Muscle of arm (tissue), 14 donors: ENCODE measurements at places on chromosomes 4 and X. TPM values are rescaled to one million over a fixed set of nuclear protein-coding genes. Genes with fewer than 3 reads are reported as not detected.

TMEM156 gene
- polyA plus RNA-seq, result 0.15 TPM

DNA sequence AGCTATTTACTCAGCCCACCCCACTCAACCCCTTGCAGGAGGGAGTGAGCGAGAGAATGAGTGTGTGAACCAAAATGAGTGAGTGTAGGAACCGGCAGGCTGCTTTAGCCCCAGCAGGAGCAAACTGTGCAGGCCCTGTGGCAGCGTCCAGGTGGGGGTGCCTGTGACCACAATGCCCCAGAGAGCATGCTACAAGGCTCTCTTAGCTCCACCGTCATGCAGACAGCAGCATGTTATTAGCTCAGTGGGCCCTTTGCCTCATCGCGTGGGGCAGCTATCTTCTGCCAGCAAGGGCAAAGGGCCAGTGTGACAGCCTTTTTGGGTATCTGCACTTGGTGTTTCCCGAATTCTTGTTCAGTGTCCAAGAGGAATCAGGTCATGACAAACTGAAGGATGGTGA, 271.3 kb downstream of the GPM6A start:
- no peak for DNase-seq

DNA sequence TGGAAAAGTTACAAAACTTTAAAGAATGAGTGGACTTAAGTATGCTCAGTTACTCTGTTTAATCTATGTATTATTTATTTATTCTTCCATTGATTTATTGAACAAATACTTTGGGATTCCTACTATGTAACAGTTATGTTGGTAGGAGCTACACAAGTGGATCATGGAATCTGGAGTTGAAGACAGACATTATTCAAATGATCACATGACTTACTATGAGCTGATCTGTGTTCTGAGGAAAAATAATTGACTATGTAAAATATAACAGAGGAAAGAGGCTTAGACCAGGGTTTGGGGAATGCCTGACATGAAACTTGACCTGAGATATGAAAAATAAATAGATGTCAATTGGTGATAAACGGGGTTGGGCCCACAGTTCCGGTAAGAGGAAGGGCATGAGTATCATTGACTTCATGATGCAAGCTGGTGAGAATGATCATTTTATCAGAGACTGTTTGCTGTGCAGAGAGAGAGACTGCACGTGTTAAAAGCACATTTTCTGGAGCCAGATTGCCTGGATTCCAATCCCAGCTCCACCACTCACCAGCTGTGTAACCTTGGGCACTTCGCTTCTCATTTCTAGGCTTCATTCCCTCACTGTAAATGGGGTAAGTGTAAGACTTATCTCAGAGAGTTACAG, 179.0 kb downstream of the SPCS3 start:
- no peak for DNase-seq

DNA sequence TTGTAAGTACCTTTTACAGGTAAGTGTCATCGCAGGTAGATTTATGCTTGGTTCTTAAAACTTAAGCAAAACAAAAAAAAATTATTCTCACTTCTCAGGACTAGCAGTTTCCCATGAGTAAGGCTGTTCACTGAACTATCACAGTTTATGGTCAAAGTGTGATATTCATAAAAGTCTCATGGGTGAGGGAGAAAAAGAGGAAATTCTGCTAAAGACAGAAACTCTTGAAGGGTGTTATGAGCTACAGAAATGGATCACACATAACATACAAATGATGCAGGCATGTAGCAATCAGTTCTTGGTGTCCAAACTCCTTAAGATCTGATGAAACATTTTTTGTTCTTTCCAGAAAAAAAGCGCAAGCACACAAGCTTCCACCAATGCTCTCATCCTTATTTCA, 8.5 kb downstream of the RAB9A start:
- DNase-seq, result no peak

GLRA3 gene
- 0.22 TPM for polyA plus RNA-seq

- no peak for DNase-seq
These were observed 89.7 kb downstream of the TMEM144 start for GRCh38 chr4:158300012-158300411.

DUX4 gene
- not detected for polyA plus RNA-seq

TMEM271 gene
- not detected for polyA plus RNA-seq

CXCL6 gene
- not detected for polyA plus RNA-seq

DNA sequence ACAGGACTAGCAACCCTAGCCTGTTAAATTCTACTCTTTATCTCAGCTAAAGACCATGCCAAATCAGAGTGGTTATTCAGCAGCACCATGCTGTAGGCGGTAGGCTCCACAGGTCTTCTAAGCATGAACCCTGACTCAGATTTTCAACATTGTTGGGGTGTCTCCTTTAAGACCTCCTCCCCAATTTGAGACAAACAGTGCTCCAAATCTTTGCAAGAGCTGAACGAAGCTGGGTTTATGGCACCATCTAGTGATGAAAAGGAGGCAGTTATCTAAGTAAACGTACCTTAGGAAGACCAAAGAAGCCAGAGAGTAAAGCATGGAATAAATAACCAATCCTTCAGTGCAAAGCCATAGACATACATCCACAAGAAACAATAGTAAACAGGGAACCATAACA, 334.5 kb upstream of the SLC7A11 start:
- DNase-seq, result no peak

- DNase-seq, result no peak
These were observed 34.6 kb upstream of the SMS start for GRCh38 chrX:21905953-21906352.

GRCh38 chr4:138890891-138891570, 124.5 kb upstream of the NOCT start:
- DNase-seq, result no peak

- DNase-seq, result no peak
These were observed 83.3 kb downstream of the VEGFC start for GRCh38 chr4:176709417-176709816.

DNA sequence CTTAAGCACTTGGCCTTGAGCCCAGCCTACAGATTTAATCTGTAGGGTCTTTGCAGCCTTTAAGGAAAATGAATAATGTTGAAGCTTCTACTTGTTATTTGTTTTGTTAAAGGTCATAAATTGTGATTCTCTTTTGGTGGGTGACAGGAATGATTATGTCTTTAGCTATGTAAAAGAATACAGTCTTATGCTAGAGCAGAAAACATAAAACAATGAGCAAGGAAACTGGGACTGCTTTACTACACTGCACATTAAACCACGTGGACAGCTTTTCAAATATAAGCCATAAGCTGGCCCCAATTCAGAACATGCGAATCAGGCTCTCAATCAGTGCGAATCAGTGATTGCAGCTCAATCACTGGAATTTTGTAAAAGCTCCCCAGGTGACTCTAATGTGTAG, 40.9 kb upstream of the TBC1D19 start:
- no peak for DNase-seq

DNA sequence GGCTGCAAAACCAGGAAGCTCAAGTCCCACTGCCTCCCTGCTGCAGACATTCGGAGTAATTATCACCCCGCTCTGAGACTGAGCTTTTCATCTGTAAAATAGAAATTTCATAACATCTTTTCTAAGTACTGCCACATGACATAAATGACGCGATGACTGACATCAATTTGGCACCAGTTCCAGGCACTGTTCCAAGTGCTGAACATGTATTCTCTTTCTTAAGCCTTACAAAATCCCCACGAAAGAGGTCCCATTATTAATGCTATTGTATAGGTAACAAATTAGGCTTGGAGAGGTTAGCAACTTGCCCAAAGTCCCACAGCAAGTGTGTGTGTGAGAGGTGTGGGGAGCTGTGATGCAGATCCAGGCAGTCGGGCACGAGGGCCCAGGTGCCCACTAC, 56.4 kb downstream of the SLC2A9 start:
- no peak for DNase-seq

MAGEA8 gene
- not detected for polyA plus RNA-seq

RELL1 gene
- not detected for polyA plus RNA-seq

DNA sequence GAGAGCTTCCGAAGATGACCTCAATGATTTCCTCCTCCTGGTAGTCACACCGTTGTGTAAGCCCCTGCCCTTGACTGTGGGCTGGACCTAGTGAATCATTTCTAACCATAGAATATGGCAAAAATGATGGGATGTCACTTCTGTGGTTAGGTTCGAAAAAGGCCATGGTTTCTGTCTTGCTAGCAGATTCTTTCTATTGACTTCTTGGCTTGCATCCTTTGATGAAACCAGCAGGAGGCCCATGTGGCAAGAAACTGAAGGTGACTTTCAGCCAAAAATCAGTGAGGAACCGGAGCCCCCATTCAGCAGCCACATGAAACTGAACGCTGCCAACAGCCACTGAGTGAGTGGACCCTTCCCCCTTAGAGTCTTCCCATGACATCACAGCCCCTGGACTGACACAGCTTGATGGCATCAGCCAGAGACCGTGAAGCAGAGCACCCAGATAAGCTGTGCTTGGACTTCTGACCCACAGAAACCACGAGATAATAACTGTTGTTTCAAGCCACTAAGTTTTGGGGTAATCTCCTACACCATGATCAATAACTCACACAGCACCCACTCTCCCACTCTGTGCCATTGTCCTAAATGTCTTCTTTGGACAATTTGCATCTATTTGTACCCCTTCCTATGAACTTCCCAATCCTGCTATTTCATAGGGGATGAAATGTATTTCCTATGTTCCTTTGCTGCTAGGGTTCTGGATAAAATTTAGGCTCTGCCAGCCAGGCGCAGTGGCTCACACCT, 148.0 kb upstream of the STX18 start:
- no peak for DNase-seq

CT45A2 gene
- polyA plus RNA-seq, result not detected

DNA sequence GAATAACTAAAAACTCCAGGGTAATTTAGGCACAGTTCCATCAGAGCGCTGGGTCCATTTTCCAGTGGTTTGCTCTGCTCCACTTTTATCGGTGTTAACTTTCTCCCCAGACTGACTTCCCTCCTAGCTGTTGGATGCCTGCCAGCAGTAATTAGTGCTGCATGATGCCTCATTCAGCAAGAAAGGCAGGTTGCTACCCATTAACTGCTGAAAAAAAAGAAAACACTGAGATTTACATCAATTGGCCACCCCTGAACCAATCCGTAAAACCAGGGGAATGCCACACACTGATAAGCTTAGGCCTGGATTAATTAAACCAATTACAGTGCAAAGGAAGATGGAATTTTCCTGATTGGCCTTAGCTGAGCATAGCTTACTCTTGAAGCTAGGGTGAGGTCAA, 182.4 kb upstream of the CXXC4 start:
- peak; percentile 2 for DNase-seq

PDGFC gene
- 33.5 TPM for polyA plus RNA-seq

KLHL13 gene
- 63.5 TPM for polyA plus RNA-seq

GRCh38 chrX:153876112-153876491, 9.9 kb downstream of the L1CAM start:
- DNase-seq, result no peak

ADRA2C gene
- 1.8 TPM for polyA plus RNA-seq

CFAP99 gene
- not detected for polyA plus RNA-seq

DNA sequence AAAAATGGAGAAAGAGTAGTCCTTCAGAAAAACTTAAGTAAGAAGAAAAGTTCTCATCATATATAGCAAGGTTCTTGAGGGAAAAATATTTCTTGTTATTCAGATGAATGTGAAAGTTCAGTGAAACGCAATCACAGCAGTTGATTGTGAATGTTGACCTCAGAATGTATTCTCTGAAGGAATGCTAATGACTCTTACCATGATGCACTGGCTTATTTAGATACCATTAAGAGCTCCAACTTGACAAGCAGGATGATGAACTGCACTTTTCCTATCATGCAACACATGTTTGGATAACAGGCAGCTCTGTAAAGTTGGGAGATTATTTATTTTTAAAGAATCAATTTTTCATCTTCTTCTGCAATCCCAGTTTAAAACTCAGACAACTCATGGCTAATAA, 115.5 kb upstream of the MYOZ2 start:
- DNase-seq, result no peak

NKX6-1 gene
- polyA plus RNA-seq, result not detected

DNA sequence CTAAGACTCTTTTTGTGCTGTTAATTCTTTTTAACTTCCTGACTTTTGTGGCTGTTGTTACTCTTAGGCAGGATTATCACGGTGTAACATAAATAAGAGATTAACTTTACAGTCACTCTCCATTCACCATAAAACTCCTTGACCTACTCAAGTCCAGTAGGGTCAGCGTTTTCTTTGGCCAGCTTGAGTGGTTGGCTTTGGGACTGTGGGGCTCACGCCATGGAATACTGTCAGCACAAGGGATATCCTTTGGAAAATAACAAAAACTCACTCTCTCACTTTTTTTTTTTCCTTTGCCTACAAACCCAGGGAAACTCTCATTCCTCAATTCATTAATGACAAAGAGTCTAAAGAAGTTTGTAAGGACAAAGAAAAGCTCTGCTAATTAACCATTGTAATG, 89.4 kb upstream of the TLL1 start:
- no peak for DNase-seq

TRIM61 gene
- 2.8 TPM for polyA plus RNA-seq

DNA sequence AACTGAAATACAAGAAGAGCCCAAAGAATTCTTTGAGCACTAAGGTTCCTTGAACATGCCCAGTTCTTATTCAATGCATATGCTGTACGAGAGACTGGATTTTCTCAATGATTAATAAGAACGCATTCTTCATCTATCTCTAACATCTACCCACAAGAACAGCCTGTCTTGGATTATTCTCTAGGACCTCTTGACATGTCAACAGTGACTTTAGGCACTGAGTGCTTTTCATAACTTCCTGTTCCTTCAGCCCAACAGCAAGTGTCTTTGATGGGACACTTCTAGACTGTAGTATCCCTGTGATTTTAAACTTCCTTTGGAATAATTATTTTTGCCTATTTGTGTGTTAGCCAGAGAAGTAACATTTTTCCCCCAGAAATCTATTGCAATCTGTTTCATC, 69.3 kb downstream of the OPHN1 start:
- DNase-seq, result no peak

GRCh38 chr4:81635739-81636138, 164.0 kb upstream of the RASGEF1B start:
- no peak for DNase-seq

- DNase-seq, result no peak
These were observed 2337.6 kb downstream of the PCDH7 start for GRCh38 chr4:33057736-33058135.

DNA sequence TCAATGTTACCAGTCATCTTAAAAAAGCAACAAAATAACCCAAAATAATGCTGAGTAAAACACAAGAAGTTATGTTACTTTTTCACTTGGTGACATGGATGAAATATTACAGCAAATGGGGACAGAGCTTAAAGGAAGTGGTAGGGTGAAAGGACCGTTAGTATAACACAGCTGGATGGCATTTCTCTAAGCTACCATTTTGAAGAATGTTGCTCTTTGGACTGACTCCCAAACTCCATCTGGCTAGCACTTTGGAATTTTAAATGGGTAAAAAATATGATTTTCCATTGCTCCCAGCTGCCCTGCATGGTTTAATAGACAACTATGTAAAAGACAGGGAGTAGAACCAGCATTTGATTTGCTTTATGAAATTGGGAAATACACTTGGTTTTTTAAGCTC, 27.6 kb downstream of the CLCN5 start:
- DNase-seq, result no peak

IL9R gene
- not detected for polyA plus RNA-seq

- DNase-seq, result no peak
These were observed 11.3 kb upstream of the MFAP3L start for GRCh38 chr4:170037481-170037880.

TRIM75 gene
- polyA plus RNA-seq, result 0.09 TPM

GRCh38 chr4:82721819-82722423, 76.7 kb downstream of the SCD5 start:
- DNase-seq, result no peak

GRCh38 chr4:115834441-115834840, 721.0 kb upstream of the NDST4 start:
- no peak for DNase-seq
